Thoracic aorta (tissue), 2 donors: ENCODE measurements at places on chromosomes 1 and 21. TPM values are rescaled to one million over a fixed set of nuclear protein-coding genes. Genes with fewer than 3 reads are reported as not detected.

DNA sequence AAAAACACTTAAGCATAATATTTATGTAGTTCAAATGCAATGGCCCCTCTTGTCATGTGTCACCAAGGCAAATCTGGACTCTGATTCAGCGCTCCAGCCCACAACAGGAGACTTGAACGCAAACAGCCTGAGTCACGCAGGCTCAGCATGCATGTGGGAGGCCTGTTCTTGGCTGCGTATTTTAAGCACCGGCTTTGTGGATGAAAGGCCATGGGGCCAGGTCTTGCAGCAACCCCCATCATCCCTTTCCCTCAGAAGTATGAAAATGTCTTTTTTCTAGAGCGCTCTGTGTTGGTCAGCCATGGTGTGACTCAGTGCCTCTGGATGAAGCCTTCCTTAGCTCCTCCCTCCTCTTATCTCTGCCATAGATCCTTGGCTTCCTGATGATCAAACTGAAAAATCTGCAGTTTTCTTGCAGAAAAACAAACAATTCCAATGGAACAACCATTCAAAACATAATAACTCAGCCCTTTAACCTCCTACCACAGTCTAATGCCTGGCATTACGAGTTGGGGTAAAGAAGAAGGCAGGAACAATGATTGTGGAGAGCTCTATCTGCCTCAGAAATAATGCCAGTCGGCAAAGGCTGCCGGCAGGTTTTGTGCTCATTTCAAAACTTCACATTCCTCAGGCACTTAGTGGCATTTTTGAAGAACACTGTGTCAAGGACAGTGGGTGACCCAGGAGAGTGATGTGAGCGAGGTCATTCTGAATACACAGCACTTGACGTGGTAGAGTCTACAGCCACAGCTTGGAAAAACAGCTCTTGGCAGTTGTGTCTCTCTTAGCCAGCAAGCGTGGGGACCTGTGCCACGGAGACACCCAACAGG lies 167.5 kb downstream of the CLIC6 start:
- H3K27me3 ChIP-seq, result no peaks in the 10 kb centered on the region
- H3K27ac ChIP-seq, result peak overlapping the region; percentile 14
- no peaks in the 10 kb centered on the region for H3K36me3 ChIP-seq
- H3K4me3 ChIP-seq, result no peak overlapping the region
- H3K4me1 ChIP-seq, result peaks cover 5% of the 10 kb centered on the region
- DNase-seq, result peak; percentile 34

TMCO4 gene
- total RNA-seq, result 33.4 TPM

- no peaks in the 10 kb centered on the region for H3K27me3 ChIP-seq
- H3K4me1 ChIP-seq, result peaks cover 18% of the 10 kb centered on the region
These were observed 950 bp upstream of the EVA1C start for GRCh38 chr21:32411350-32412161.

GRCh38 chr1:32998997-32999396 lies 34.4 kb upstream of the RNF19B start:
- no peak for DNase-seq
- H3K4me1 ChIP-seq, result peaks cover 7% of the 10 kb centered on the region
- no peak overlapping the region for H3K27ac ChIP-seq
- H3K27me3 ChIP-seq, result no peaks in the 10 kb centered on the region
- H3K36me3 ChIP-seq, result no peaks in the 10 kb centered on the region

DNA sequence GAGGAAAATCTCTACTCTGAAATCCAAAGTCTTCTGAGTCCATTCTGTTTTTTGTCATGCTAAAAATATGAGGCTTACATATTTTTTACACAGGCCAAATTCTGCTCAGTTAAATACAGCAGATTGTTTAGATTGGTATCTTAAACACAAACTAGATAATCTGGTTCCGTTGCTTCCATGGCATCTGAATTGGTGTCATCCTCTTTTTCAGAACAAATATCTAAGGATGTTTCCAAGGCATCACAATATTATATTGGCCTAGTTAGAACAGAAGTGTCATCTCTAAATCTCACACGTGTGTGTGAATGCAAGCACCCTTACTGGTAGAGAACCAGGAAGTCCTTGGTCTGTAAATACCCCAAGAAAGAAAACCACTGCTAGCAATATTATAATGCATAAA lies 151.2 kb downstream of the NRIP1 start:
- no peaks in the 10 kb centered on the region for H3K4me1 ChIP-seq
- H3K27ac ChIP-seq, result no peak overlapping the region
- H3K27me3 ChIP-seq, result no peaks in the 10 kb centered on the region
- DNase-seq, result no peak

- no peaks in the 10 kb centered on the region for H3K27me3 ChIP-seq
- no peak overlapping the region for H3K4me3 ChIP-seq
- H3K36me3 ChIP-seq, result peaks cover 22% of the 10 kb centered on the region
- H3K4me1 ChIP-seq, result peaks cover 26% of the 10 kb centered on the region
- DNase-seq, result no peak
- peak overlapping the region; percentile 62 for H3K27ac ChIP-seq
These were observed 26.2 kb downstream of the SLC2A1 start for GRCh38 chr1:42932442-42932941.

IFI44 gene
- total RNA-seq, result 34.9 TPM

PCP4L1 gene
- total RNA-seq, result 0.68 TPM

GRCh38 chr21:42779431-42779861 lies 99.9 kb downstream of the WDR4 start:
- no peaks in the 10 kb centered on the region for H3K36me3 ChIP-seq
- H3K4me3 ChIP-seq, result no peak overlapping the region
- no peak for DNase-seq
- H3K27me3 ChIP-seq, result no peaks in the 10 kb centered on the region
- H3K4me1 ChIP-seq, result no peaks in the 10 kb centered on the region
- no peak overlapping the region for H3K27ac ChIP-seq

HEATR1 gene
- total RNA-seq, result 15.6 TPM

GRCh38 chr21:14734191-14734590 lies 188.1 kb upstream of the SAMSN1 start:
- no peaks in the 10 kb centered on the region for H3K27me3 ChIP-seq
- no peak overlapping the region for H3K27ac ChIP-seq
- no peaks in the 10 kb centered on the region for H3K4me1 ChIP-seq
- no peak for DNase-seq
- H3K4me3 ChIP-seq, result no peak overlapping the region
- H3K36me3 ChIP-seq, result no peaks in the 10 kb centered on the region

DNA sequence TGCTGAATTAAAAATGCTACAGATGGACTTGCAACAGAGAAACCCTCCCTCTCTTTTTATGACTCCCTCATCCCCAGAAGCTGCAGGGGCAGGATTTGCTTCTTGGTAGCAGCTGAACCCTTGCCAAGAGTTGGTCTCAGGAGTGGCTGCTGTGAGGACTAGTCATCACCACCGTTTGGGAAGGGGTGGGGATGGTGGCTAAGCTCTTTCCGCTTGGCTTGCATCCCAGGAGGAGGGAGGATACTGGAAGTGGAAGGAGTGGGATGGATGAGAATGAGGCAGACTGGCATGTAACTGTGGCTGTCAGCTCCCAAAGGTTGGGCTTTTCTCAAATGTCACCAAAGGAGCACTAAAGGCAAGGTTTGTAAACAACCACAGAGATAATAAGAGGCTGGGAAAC lies 50.8 kb upstream of the COL24A1 start:
- no peak overlapping the region for H3K4me3 ChIP-seq
- no peak for DNase-seq
- no peaks in the 10 kb centered on the region for H3K4me1 ChIP-seq
- no peak overlapping the region for H3K27ac ChIP-seq

LCE1E gene
- total RNA-seq, result not detected

DNA sequence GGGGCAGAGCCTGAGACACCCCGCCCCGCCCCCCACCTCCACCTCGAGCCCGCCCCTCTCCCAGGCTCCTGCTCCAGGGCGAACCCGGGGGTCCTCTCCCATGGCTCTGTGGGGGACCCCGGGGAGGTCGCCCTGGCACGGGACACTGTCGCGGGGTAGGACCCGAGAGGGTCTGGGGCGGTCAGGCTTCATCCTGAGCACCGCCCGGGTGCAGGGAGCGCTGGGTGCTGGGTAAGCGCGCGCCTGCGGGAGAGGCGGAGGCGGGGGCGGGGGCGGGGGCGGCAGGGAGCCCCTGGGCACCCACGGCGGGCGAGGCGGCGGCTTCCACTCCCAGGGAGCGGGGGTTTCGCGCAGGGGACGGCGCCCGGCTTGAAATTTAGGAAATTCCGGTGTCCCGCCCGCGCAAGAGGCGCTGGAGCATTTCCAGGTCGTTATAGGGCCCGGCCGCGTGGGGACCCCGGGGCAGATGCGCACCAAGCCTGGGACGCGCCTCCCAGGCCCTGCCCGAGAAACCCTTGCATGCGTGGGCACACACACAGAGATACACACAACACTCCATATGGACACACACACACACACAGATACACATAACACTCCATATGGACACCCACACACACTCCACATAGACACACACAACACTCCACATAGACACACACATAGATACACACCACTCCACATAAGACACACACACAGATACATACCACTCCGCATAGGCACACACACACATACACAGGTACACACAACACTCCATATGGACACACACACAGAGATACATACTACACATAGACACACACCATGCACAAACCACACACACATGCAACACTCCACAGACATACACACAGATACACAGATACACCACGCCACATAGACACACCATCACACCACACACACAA lies 48.7 kb upstream of the SLC19A1 start:
- H3K27ac ChIP-seq, result no peak overlapping the region
- H3K36me3 ChIP-seq, result no peaks in the 10 kb centered on the region
- H3K4me1 ChIP-seq, result no peaks in the 10 kb centered on the region
- H3K27me3 ChIP-seq, result no peaks in the 10 kb centered on the region

GRCh38 chr1:48470481-48470855 lies 1.5 kb downstream of the SPATA6 start:
- no peaks in the 10 kb centered on the region for H3K36me3 ChIP-seq
- H3K4me1 ChIP-seq, result peaks cover 20% of the 10 kb centered on the region
- H3K27me3 ChIP-seq, result no peaks in the 10 kb centered on the region
- DNase-seq, result no peak
- H3K27ac ChIP-seq, result peak overlapping the region; percentile 82
- peak overlapping the region; percentile 92 for H3K4me3 ChIP-seq

DNA sequence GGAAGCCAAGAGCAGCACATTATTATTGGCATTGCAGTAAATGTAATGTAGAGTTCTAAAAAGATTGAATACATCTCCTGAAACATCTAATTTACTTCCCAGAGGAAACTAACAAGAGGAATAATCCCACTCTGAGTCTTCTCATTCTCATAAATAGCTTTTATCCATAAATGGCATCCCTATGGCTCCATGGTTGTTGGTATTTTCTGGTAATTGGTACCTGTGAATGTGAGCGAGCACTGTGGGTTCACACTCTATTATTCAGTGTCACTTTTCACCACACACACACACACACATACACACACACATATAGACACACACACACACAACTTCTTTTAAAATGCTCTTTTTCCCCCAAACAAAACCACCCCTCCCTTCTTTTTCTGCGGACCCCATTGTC lies 4.7 kb upstream of the WLS start:
- no peaks in the 10 kb centered on the region for H3K4me1 ChIP-seq
- H3K36me3 ChIP-seq, result no peaks in the 10 kb centered on the region
- H3K27ac ChIP-seq, result no peak overlapping the region
- no peaks in the 10 kb centered on the region for H3K27me3 ChIP-seq

GRCh38 chr1:149888247-149888998 lies 10.9 kb upstream of the BOLA1 start:
- H3K4me3 ChIP-seq, result peak overlapping the region; percentile 76
- peak; percentile 58 for DNase-seq
- H3K4me1 ChIP-seq, result peaks cover 17% of the 10 kb centered on the region
- H3K36me3 ChIP-seq, result no peaks in the 10 kb centered on the region
- H3K27ac ChIP-seq, result peak overlapping the region; percentile 88
- no peaks in the 10 kb centered on the region for H3K27me3 ChIP-seq

- H3K36me3 ChIP-seq, result no peaks in the 10 kb centered on the region
- no peaks in the 10 kb centered on the region for H3K27me3 ChIP-seq
- no peak overlapping the region for H3K27ac ChIP-seq
- DNase-seq, result no peak
- peaks cover 6% of the 10 kb centered on the region for H3K4me1 ChIP-seq
These were observed 166.9 kb downstream of the HLX start for GRCh38 chr1:221045842-221046831.

SCNM1 gene
- total RNA-seq, result 19.1 TPM

YBX1 gene
- 301 TPM for total RNA-seq

ZNF669 gene
- 4.2 TPM for total RNA-seq
